ENCODE measurements at places on chromosomes 7 and 10. TPM values are rescaled to one million over a fixed set of nuclear protein-coding genes. Genes with fewer than 3 reads are reported as not detected.

DNA sequence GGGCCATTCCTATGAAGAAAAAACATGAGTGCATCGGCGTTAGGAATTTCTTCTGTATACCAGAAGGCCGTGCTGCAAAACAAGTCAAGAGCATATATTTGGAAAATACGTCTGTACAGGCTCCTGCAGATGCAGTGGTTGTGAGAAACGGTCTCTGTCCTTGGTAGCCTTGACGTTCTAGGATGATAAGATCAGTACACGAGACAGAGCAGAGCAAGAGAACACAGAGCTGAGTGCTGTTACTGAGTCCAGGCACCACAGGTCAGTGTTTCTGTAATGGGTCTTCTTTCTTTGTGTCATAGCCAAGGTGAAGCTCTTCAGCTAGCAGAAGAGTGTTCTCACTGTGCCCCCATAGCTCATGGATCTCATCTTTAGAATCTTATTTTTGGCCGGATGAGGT is 62.8 kb downstream of the WDR37 start:
- no peak for DNase-seq

- DNase-seq, result no peak
Observed at GRCh38 chr7:91537260-91538152, 273.3 kb downstream of the FZD1 start.

- DNase-seq, result no peak
Observed at GRCh38 chr10:13621931-13622330, 35.2 kb downstream of the PRPF18 start.

DNA sequence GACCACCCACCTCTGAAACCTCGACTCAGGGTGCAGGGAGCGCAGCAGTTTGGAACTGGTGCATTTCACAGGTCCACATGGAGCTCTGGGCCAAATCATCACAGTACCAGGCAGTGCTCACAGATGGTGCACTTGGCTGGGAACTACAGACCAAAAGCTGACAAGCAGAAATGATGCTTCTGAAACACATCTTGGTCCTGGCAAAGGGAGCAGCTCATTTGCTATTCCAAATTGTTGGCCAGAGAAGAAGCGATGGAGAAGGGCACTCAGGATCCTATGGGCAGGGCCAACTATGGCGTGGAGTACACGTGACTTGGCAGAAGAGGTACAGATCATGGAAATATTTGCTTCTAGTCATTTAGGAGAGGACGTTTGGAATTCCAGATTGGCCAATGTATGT is 383.9 kb downstream of the CALN1 start:
- DNase-seq, result no peak

GRCh38 chr7:114209968-114210367 is 204.6 kb upstream of the FOXP2 start:
- DNase-seq, result no peak

Gene R3HCC1L
- 20.3 TPM for total RNA-seq

GRCh38 chr10:89952325-89952724 is 250.9 kb downstream of the KIF20B start:
- no peak for DNase-seq

Measured in activated naive CD8-positive, alpha-beta T cell treated with anti-CD3 and anti-CD28 coated beads for 36 hours (primary cell).